Hematopoietic multipotent progenitor cell treated with erythropoietin and hydrocortisone succinate and interleukin-3 and kit ligand, for 4 days (in vitro differentiated cells): ENCODE measurements at places on chromosomes 13 and 19.
A peak's percentile ranks its signal among the peaks of the same experiment; 100 is the strongest.

GRCh38 chr13:52849291-52850071, 1.0 kb upstream of the PCDH8 start:
- no peak for DNase-seq

DNA sequence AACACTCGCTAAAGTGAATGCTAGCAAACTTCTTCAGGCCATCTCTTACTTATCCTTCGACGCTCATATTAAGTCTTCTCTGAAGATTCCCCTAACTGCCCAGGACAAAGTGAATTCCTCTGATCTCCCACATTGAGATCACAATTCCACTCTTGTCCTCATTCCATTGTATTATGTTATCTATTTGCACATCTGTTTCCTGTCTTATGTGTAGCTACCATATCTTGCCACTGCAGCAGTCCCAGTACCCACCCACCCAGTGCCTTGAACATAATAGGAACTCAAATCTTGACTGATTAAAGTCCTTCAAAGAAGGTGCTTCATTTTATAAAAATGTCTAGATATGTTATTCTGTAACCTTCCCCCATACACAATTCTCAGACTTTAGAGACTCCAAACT, 702.3 kb downstream of the DIAPH3 start:
- DNase-seq: peak; percentile 80

DNA sequence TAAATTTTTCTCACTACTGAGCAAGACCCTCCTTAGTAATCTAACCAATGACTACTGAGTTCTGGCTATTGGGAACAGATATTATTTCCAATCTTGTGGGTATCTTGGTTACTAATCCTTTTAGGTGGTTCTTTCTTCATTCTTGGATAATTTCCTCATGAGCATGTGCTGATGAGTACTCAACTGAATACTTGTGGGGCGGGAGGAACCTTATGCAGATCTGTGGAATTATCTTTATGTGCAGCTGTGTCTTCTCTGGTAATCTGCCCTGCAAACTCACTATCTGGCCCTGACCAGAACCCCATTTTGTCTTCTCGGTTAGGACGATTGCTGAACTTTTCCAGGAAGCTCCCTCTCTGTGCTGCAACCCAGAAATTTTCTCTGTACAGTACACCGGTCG, 89.7 kb upstream of the TRPC4 start:
- DNase-seq: peak; percentile 78

DNA sequence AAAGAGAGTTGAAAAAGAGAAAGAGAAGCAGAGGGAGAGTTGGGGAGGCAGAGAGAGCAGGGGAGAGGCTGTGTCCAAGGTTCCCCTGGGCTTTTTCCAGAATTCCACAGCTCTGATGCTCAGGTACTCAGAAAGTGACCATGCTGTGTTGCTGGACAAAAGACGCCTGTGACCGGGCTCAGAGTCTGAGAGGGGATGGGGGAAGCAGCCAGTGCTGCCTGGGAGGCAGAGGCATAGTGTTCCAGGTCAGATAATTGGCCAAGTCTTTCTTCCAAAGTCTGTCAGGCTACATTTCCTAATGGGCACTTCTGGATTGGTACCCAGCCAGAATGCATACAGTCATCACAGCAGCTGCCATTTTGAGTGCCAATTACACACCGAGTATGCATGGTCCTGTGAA, 86.1 kb downstream of the PTPRS start:
- no peak for DNase-seq

GRCh38 chr19:18932216-18932841, 8.7 kb downstream of the HOMER3 start:
- DNase-seq: peak; percentile 94

- no peak for DNase-seq
These were observed 1227.1 kb downstream of the SLITRK1 start for GRCh38 chr13:82654861-82655855.

DNA sequence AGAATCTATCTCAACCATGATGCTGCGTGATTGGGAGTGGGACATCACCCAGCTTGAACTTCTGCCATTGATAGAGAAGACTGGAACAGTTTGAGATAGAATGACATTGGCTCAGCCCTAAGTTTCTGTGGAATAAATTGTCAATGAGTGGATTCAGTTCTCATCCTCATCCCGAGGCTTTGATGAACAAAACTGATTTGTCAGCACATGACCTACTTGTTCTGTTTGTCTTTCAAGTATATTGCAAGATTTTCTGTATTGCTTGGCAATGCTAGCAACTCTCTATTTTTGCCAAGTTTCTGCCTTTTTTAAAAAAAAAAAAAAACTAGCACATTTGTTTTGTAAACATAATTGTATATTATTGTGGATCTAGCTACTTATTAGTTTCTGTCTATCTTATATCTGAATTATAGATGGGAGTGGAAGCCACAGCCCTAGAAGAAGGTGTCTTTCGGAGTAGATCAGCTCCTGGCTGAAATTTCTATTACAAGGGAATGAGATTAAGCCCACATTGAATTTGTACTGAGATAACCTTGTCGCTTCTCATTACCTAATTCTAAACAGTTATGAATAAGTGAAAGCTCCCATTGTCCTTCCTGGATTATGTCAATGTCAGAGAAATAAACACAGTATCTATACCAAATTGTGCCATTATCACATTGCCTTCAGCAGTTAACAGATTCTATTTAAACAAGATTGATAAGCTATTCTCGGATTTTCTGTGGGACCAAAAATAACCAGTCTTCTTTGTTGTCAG, 166.1 kb downstream of the TNFSF13B start:
- no peak for DNase-seq

GRCh38 chr19:3748965-3749364, 12.5 kb downstream of the APBA3 start:
- DNase-seq: no peak

GRCh38 chr19:30168760-30169159, 203.4 kb upstream of the ZNF536 start:
- no peak for DNase-seq

GRCh38 chr13:113671066-113672001, 4.3 kb downstream of the GRK1 start:
- DNase-seq: no peak

GRCh38 chr19:22528956-22529355, 105.2 kb upstream of the ZNF492 start:
- no peak for DNase-seq

DNA sequence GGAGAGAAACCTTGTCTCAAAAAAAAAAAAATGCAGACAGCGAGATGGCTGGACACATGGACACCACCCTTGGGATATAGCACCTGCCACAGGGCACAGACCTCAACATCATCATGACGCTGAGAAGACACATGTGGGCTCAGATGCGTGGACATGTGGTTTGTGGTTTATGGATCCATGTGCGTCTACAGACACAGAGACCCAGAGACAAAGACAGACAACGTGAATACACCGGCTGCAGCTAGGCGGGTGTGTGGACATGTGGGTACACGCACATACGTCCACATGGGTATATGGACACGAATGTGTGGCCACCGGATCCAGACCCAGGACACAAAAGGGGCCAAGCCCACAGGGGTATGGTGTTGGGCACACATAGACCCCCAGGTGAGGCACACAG, 1.3 kb downstream of the TNFSF14 start:
- peak; percentile 36 for DNase-seq
